Tracheal epithelial cell (primary cell): ENCODE measurements at places on chromosomes 13 and 19. TPM values are rescaled to one million over a fixed set of nuclear protein-coding genes. Genes with fewer than 3 reads are reported as not detected.

The HPN gene
- 0.72 TPM in 1 of 2 replicates, not detected in the other for total RNA-seq

The EFNA2 gene
- not detected in 2 replicates for total RNA-seq

The PABPC3 gene
- total RNA-seq: under 0.01 and 0.21 TPM in 2 replicates

The BORA gene
- total RNA-seq: 2.4 and 3.2 TPM in 2 replicates

The NAPSA gene
- 0.21 and 0.72 TPM in 2 replicates for total RNA-seq

The ANGPTL8 gene
- not detected in 2 replicates for total RNA-seq

The ACP7 gene
- 0.43 and 1.4 TPM in 2 replicates for total RNA-seq

The CGB8 gene
- 0.48 TPM in 1 of 2 replicates, not detected in the other for total RNA-seq

The INAFM1 gene
- total RNA-seq: 0.43 and 0.48 TPM in 2 replicates

The ZNF738 gene
- total RNA-seq: 3.0 and 3.1 TPM in 2 replicates

The ZNF480 gene
- 2.2 and 3.8 TPM in 2 replicates for total RNA-seq

The ACER1 gene
- total RNA-seq: not detected in 2 replicates

The IPO5 gene
- 152 and 185 TPM in 2 replicates for total RNA-seq

The SIGLECL1 gene
- not detected in 2 replicates for total RNA-seq

The CYP4F22 gene
- not detected in 2 replicates for total RNA-seq

The FPR3 gene
- not detected in 2 replicates for total RNA-seq

The IGSF23 gene
- 0.48 TPM in 1 of 2 replicates, not detected in the other for total RNA-seq

The ZNF737 gene
- 4.5 and 14.9 TPM in 2 replicates for total RNA-seq

The GAPDHS gene
- not detected in 2 replicates for total RNA-seq

The CYP2F1 gene
- total RNA-seq: not detected in 2 replicates

The SLC25A42 gene
- 1.3 and 1.4 TPM in 2 replicates for total RNA-seq

The ATP4B gene
- not detected in 2 replicates for total RNA-seq

The ZNF582 gene
- total RNA-seq: 1.4 and 7.2 TPM in 2 replicates

The RNF225 gene
- 0.48 and 3.0 TPM in 2 replicates for total RNA-seq

The RGCC gene
- 1.9 and 26.4 TPM in 2 replicates for total RNA-seq

The PROZ gene
- total RNA-seq: not detected in 2 replicates

The SIGLEC8 gene
- not detected in 2 replicates for total RNA-seq

The AP1M2 gene
- total RNA-seq: 109 and 130 TPM in 2 replicates

The CGB1 gene
- total RNA-seq: not detected in 2 replicates

The CHMP2A gene
- total RNA-seq: 92.1 and 101 TPM in 2 replicates

The CYP4F2 gene
- 1.7 TPM in 1 of 2 replicates, not detected in the other for total RNA-seq

The NPHS1 gene
- total RNA-seq: not detected in 2 replicates

The FSD1 gene
- 1.9 TPM in 1 of 2 replicates, not detected in the other for total RNA-seq

The FBXO27 gene
- 4.9 and 9.6 TPM in 2 replicates for total RNA-seq

The DHDH gene
- total RNA-seq: 6.4 and 8.4 TPM in 2 replicates
